ENCODE measurements at places on chromosomes 1 and 21. TPM values are rescaled to one million over a fixed set of nuclear protein-coding genes. Genes with fewer than 3 reads are reported as not detected.

ZFP69 gene
- 4.6 TPM for total RNA-seq

PEAR1 gene
- not detected for total RNA-seq

VHLL gene
- total RNA-seq, result not detected

C1orf198 gene
- total RNA-seq, result 5.8 TPM

OTUD7B gene
- total RNA-seq, result 21.9 TPM

TRNP1 gene
- total RNA-seq, result 0.40 TPM

SIM2 gene
- total RNA-seq, result not detected

CELA2A gene
- not detected for total RNA-seq

SGIP1 gene
- not detected for total RNA-seq

WNT4 gene
- total RNA-seq, result not detected

PRAMEF7 gene
- not detected for total RNA-seq

ZBTB40 gene
- total RNA-seq, result 15.8 TPM

RNU1-2 gene
- 961 TPM for total RNA-seq

PCP4L1 gene
- 0.80 TPM for total RNA-seq

All from activated naive CD8-positive, alpha-beta T cell treated with anti-CD3 and anti-CD28 coated beads for 36 hours (primary cell).